ENCODE measurements at places on chromosomes 5 and 9. TPM values are rescaled to one million over a fixed set of nuclear protein-coding genes. Genes with fewer than 3 reads are reported as not detected.

LCN1 gene
- total RNA-seq: not detected

CAMK2A gene
- 59.7 TPM for total RNA-seq

LCN15 gene
- total RNA-seq: not detected

LNPEP gene
- total RNA-seq: 54.9 TPM

CPLANE1 gene
- total RNA-seq: 77.7 TPM

SOHLH1 gene
- total RNA-seq: not detected

ABO gene
- total RNA-seq: under 0.01 TPM

DMGDH gene
- total RNA-seq: 3.7 TPM

SUSD3 gene
- 1.4 TPM for total RNA-seq

PDZD2 gene
- 30.0 TPM for total RNA-seq

All from diencephalon (tissue), 1 donor.